ENCODE measurements at places on chromosomes 1 and 21.
A peak's percentile ranks its signal among the peaks of the same experiment; 100 is the strongest.

- no peak for DNase-seq
Observed at GRCh38 chr1:183125279-183125999, 60.6 kb upstream of the LAMC2 start.

DNA sequence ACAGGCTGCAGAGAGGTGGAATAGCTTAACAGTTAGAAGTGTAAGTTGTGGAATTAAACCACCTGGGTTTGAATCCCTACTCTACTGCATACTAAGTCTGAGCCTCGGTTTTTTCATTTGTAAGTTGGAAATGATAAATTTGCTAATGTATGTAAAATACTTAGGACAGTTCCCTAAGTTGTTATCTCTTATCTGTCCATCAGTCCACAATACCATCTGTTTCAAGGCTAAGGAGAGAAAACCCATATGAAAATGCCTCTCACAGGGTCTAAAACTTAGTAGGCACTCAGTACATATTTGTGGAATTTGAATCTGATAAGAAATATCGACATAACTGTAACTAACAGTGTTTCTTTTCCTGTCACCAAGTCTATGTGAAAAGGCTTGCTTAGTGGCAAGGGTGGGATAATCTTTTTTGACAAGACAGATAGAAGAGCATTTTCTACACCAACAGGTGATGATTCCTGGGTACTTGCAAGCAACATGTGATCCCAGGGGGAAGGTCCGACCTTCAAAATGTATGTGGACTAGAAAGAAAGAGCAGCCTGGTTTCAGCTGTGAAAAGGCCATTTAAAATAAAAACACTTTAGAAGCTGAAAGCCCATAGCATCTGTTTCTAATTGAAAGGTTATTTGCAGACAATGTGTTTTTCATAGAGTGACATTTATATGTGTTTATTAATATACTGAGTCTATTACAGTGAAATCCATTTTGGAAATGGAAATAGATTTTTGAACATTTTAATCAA, 202.9 kb downstream of the HHAT start:
- no peak for DNase-seq

- DNase-seq: no peak
Observed at GRCh38 chr1:30885570-30886522, 22.7 kb downstream of the SDC3 start.

DNA sequence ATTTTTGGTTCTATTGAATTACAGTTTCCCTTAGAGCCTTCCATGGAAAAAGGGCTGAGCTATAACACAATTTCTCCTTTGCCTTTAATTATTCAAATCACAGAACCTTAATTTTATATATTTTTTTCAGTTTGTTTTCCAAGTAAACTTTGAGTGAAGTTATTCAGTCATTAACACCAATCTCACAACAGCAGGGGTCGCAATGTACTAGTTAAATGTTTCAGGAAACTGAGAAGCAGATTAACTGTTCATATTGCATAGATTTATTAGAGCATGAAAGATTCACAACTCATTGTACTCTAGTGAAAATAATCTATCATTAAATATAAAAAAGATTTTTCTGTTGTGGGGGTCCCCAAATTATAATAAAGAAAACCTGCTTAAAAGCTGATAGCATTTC, 64.1 kb downstream of the KIFAP3 start:
- peak; percentile 1 for DNase-seq

DNA sequence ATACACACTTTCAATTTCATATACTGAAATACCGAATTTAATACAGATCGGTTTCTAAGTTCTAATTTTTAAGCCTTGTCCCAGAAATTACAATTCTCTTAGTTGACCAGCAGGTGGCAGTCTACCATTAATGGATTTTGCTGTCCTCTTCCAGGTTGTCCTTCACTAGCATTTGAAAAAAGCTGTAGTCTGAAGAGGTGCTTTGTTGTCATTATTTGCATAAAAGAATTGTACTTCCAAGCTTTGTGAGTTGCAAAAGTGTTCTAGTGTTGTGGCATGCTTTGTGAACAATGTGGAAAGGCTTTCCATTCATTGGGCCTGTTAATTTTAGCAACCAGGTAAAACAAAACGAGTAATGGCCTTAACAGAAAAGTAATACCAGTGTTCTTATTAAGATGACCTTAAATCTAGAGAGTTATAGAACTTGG, 193.6 kb downstream of the RPS6KC1 start:
- DNase-seq: peak; percentile 8

Measured in H7 (cell line).